ENCODE measurements at places on chromosomes 13 and 19. TPM values are rescaled to one million over a fixed set of nuclear protein-coding genes. Genes with fewer than 3 reads are reported as not detected.

Gene KIR3DL1
- total RNA-seq: not detected

Gene LRRC63
- 0.22 TPM for total RNA-seq

Gene KLK3
- total RNA-seq: not detected

Gene MAMSTR
- total RNA-seq: 1.2 TPM

Gene ZNF763
- 0.55 TPM for total RNA-seq

Gene HNRNPM
- 123 TPM for total RNA-seq

Gene NLRP4
- total RNA-seq: not detected
